ENCODE measurements at places on chromosomes 1 and 21. TPM values are rescaled to one million over a fixed set of nuclear protein-coding genes. Genes with fewer than 3 reads are reported as not detected.

GRCh38 chr1:45442272-45442671, 48.7 kb downstream of the TESK2 start:
- no peak overlapping the region for H3K27ac ChIP-seq
- H3K27me3 ChIP-seq, result no peaks in the 10 kb centered on the region
- no peaks in the 10 kb centered on the region for H3K4me1 ChIP-seq
- no peak for DNase-seq

Gene PLD5
- not detected for polyA plus RNA-seq

GRCh38 chr1:109655615-109656519, at the start of gene GSTM4:
Gene GSTM4, plus strand, starts transcription at chr1:109656099. Its CDS starts 291 bp downstream, at chr1:109656390.
- no peaks in the 10 kb centered on the region for H3K27me3 ChIP-seq
- H3K27ac ChIP-seq, result peak within 1 kb of the TSS; percentile 77
- peaks cover 50% of the 10 kb centered on the region for H3K4me1 ChIP-seq
- peak within 1 kb of the TSS; percentile 67 for H3K4me3 ChIP-seq

- no peaks in the 10 kb centered on the region for H3K4me1 ChIP-seq
- no peak for DNase-seq
- H3K36me3 ChIP-seq, result peaks cover 41% of the 10 kb centered on the region
- no peak overlapping the region for H3K27ac ChIP-seq
- no peaks in the 10 kb centered on the region for H3K27me3 ChIP-seq
Measured at GRCh38 chr1:32303997-32304622, 12.2 kb downstream of the HDAC1 start.

Measured in CD14-positive monocyte (primary cell).